ENCODE measurements at places on chromosomes 13 and 19. TPM values are rescaled to one million over a fixed set of nuclear protein-coding genes. Genes with fewer than 3 reads are reported as not detected.

GRCh38 chr19:51142119-51142518 lies at the start of gene SIGLEC7:
TSS of gene SIGLEC7 (plus strand) at chr19:51142301. CDS start at chr19:51142370, 69 bp downstream.
- DNase-seq = no peak

Gene ZNF83
- total RNA-seq = 14.0 TPM

Gene RUBCNL
- not detected for total RNA-seq

Gene ALOX5AP
- total RNA-seq = not detected

DNA sequence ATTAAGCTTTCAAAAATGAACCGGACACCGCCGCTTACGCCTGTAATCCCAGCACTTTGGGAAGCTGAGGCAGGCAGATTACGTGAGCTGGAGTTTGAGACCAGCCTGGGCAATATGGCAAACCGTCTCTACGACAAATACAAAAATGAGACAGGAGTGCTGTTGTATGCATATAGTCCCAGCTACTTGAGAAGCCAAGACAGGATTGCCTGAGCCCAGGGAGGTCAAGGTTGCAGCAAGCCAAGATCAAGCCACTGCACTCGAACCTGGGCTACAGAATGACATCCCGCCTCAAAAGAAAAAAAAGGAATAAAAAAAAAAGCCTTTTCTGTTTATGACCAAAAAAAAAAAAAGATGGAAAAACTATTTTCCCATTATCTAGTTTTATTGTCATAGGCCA lies 96.4 kb downstream of the RBM26 start:
- DNase-seq = no peak

GRCh38 chr19:55085923-55086715 lies 10.4 kb downstream of the EPS8L1 start:
- no peak for DNase-seq

GRCh38 chr19:494171-495080 lies 1.9 kb upstream of the MADCAM1 start:
- no peak for DNase-seq

DNA sequence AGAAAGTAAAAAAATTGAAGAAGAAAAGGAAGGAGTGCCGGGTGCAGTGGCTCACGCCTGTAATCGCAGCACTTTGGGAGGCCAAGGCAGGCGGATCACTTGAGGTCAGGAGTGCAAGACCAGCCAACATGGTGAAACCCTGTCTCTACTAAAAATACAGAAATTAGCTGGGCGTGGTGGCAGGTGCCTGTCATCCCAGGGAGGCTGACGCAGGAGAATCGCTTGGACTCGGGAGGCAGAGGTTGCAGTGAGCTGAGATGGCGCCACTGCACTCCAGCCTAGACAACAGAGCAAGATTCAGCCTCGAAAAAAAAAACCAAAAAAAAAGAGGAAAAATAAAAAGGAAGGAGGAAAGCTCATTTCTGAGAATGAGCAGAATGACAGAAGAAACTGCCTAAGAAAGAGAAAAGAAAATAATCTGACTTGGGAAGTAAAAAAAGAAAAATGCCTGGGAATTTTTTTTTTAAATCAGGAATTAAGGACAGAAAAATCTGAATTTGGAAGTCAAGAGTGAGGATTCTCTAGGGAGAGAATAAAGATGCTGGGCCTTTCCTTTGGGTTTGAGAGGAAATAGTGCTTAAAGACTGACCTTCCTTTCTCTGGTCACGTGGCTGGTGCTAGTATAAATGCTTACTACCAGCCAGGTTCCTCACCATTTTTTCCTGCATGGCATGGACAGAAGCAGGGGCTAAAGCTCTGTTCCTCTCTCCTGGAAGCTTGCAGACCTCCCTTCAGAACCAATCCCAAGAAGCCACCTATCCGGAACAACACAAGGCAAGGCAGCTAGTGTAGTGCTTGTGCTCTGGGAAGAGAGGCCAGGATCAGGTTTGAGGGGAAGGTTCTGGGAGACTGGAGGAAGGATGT lies at the start of gene FFAR2:
Gene FFAR2 (plus strand): TSS at position 652 of the 864 bp plus-strand sequence. CDS start 1,458 bp downstream, outside the sequence.
- no peak for DNase-seq

DNA sequence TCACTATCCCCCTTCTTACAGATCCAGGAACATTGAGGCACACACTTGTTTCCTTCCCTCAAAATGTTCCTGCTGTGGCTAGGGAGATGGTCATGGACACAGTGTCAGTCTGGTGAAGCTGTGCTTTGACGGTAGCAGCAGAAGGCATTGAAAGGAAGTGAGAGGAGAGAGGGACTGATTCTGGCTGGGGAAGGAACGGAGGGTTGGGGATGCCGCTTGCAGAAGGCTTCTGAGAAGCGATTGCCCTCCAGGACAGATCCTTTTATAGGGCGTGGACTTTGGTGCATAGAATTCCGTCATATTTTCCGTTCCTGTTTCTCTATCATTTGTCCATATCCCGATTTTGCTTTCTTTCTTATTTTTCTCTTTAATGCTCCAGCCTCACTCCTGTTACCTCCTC lies 14.1 kb upstream of the MYH14 start:
- DNase-seq = no peak

Gene ADGRE3
- not detected for total RNA-seq

DNA sequence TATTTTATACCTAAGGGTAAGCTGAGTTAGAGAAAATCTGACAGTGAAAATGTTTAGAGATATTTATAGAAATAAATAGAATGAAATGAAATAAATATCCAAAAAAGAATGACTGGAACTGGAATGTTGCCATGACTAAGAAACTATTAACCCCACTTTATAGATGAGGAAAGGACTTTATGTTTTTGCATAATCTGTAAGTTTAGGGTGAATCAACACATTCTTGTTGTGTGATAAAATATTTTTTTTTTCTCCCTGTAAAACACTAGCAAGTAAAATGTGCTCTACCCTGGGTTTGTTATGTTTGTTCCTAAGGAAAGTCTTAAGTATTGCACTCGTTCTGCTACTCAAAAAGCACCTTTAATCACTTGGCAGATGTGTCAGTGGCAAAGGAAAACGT lies 83.8 kb upstream of the KL start:
- DNase-seq = no peak

GRCh38 chr13:103029798-103030197 lies 36.4 kb downstream of the SLC10A2 start:
- no peak for DNase-seq

Gene ZNF100
- total RNA-seq = 6.9 TPM

- DNase-seq = no peak
Observed at GRCh38 chr19:3682741-3683404, 17.4 kb downstream of the PIP5K1C start.

Gene F10
- not detected for total RNA-seq

DNA sequence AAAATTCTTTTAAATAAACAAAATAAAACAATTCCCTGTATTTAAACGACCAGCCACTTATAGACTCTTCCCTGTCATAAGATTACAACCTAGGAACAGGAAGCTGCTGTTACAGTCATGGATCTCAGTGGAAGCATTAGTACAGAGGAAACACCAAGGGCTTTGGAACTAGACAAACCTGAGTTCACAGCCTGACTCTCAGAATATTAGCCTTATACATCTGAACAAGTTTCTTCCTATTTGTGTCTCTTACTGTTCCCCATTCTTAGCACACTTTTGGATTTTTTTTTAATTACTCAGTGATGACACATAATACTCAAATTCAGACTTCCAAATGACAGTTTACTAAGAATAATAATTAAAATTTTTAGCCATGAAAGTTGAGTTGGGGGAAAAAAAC lies 46.1 kb downstream of the ZDHHC20 start:
- no peak for DNase-seq

Gene POU2F2
- not detected for total RNA-seq

DNA sequence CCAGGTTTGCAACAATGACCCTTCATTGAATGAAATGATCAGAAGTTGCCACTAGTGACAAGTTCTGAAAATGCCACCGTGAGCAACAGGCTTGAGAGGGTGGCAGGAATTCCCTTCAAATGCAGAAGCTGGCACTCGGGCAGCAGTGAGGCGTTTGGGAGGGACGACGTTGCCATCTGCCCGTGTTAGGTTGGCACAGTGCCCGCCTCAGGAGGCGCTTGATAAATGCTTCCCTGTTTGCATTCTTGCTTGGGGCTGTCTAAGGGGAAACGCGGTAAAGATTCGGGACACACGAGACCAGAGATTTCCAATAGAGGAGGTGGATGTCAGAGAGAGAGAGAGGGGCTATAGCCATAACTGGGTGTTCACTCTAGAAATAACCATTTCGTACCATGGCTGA lies 101.9 kb downstream of the TEX29 start:
- peak; percentile 38 for DNase-seq

Gene SERTM1
- total RNA-seq = not detected

DNA sequence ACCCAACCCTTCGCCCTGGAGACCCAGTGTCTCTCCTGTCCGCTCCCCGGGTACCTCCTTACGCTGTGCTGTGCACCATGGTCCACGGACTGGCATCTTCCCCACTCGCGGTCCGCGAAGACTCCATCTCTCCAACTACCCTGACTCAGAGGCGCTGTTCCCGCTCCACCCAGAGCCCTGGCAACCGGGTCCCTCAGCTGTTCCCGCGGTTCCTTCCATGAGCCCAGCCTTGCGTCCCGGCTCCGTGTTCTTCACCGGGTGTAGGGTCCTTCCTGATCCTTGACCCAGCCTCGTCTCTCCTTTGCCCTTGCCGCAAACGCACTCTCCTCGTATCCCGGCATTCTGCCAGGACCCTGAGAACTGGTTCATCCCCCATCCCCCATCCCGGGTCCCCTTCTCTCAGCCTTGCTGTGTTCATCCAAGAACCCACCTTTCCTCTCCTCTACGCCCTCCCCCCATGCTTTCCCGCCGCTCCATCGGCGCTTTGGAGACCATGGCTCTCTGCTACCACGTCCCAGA lies 664 bp downstream of the ICAM5 start:
- DNase-seq = no peak

DNA sequence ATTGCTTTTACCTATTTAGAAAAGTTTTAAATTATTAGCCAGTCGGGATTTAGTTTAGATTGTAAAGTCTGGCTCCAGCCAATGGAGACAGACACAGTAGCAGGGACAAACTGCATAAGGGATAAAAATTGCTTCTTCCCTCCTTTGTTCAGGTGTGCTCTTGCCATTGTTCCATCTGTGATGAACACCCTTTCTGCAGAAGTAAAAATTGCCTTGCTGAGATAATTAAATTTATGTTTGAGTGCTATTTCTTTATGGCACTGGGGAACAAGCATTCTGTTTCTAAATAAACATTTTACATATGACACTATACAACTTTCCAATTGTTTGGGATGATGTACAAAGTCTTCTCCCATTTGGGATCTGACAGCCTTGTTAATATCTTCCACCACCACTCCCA lies 18.0 kb downstream of the OR7C2 start:
- DNase-seq = no peak

Measured in G401 (cell line).